ENCODE measurements at places on chromosomes 7 and 10.
A peak's percentile ranks its signal among the peaks of the same experiment; 100 is the strongest.

GRCh38 chr10:111338805-111339204, 262.0 kb downstream of the ADRA2A start:
- no peak for DNase-seq

- DNase-seq, result no peak
Observed at GRCh38 chr7:44638611-44639557, 32.5 kb downstream of the OGDH start.

- no peak for DNase-seq
Observed at GRCh38 chr7:29278337-29279069, 83.9 kb downstream of the CHN2 start.

DNA sequence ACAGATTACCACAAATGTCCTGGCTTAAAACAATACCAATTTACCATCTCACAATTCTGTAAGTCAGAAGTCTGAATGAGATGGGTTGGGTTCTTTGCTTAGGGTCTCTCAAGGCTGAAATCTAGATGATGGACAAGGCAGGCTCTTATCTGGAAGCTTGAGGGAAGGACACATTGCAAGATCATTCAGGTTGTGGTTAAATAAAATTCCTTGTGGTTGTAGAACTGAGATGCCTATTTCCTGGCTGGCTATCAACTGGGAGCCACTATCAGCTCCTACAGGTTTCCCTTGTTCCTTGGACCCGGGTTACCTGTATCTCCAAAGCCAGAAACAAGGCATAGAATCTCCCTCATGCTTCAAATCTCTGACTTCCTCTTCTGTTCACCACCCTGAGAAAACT, 148.4 kb downstream of the MDFIC start:
- no peak for DNase-seq

DNA sequence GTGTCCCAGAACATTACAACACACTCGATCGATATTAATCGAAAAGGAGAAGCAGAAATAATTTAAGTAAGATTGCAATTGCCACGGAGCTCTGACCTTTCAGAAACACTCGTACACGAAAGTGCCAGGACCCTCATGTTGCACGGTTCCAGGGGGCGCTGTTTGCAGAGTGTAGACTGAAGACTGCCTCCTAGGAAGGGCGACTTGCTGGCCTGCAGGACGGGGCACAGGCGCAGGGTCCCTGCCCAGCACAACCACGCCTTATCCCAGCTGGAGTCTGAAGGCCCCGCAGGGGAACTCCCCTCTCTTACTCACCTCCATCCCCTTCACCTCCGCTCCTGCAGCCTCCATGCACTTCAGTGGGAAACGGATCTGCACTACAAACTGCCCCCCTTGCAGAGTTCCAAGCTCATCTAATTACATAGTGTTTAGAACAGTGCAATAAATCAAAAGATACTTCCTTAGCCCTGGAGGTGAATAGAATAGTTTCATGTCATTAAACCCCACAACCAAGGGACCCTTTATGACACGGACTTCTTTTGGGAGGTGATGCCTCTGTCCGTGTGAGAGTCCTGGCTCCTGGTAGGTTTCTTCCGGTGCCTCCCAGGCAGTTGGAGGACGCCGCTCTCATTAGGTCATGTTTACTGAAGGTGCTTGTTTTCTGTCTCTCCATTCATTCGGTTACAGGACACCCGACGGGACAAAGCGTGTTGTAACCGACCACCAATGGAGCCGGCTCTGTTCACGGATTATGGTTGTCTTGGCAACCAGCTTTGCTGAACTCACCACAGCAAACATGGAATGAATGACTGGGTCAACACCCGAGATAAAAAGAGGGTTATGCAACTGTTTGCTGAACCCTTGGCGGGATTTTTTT, 262.2 kb downstream of the BAMBI start:
- DNase-seq, result no peak

DNA sequence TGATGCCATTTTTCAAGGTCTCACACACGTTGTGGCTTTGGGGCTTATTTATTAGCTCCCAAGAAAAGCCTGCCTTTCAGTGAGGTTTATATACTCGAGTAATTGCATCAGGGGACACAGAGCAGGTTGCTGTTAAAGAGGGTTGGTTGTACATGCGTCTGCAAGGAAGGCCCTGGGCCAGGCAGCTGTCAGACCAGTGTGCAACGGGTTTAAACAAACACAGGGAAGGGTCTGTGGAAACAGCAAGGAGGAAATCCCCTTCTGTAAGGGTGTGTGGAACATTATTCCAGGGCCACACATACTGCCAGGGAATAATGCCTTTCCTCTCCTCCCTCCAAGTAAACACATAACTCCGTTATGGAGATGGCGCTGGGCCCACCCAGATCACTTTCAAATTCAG, 1.7 kb upstream of the CHST15 start:
- no peak for DNase-seq

DNA sequence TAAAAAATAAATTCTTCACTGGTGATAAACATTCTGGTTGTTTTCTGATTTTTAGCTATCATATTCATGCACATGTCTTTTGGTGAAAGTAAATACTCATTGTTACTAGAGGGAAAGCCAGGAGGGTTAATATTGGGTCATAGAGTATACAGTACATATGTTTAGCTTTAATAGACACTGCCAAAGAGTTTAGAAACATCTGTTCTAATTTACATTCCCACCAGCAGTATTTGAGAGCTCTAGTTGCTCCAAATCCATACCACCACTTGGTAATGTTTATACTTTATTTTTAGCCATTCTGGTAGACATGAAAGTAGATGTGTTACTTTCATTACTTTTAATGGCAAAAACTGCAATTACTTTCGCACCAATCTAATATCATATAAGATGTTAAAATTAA, 108.8 kb downstream of the MKX start:
- DNase-seq, result no peak

GRCh38 chr7:14639801-14640200, 262.8 kb downstream of the DGKB start:
- DNase-seq, result no peak

DNA sequence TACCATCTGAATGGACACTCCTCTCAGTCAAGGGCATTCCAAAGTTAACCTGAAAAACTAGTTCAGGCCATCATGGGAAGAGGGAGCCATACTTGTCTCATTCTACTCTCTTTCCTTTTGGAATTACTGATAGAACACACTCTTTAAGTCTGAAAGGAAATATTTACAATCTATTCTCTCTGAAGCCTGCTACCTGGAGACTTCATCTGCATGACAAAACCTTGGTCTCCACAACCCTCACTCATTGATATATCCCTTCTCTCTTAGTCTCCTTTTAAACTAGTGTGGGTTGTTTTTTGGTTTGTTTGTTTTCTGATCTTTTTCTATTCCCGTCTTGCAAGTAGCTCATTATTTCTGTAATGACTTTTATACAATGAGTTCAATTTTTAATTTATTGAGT, 169.5 kb downstream of the C1GALT1 start:
- DNase-seq, result no peak

DNA sequence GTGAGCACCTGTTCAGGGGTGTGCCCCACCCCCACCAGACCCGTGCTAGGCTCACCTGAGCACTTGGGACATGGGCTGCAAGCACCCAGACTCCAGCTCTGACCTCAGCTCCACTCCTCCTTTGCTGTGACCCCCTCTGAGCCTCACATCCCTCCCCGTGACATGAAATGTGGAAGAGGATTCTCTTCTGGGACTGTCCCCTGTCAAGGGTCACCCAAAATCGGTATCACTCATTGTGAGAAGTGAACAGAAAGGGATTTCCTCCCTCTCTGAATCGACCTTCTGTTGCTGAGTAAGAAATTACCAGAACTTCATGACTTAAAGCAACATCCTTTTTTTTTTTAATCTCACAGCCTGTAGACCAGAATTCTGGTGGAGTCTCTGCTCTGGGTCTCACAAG, 6.2 kb upstream of the CHST15 start:
- DNase-seq, result no peak

GRCh38 chr7:152902054-152902453, 142.5 kb downstream of the ACTR3B start:
- no peak for DNase-seq

DNA sequence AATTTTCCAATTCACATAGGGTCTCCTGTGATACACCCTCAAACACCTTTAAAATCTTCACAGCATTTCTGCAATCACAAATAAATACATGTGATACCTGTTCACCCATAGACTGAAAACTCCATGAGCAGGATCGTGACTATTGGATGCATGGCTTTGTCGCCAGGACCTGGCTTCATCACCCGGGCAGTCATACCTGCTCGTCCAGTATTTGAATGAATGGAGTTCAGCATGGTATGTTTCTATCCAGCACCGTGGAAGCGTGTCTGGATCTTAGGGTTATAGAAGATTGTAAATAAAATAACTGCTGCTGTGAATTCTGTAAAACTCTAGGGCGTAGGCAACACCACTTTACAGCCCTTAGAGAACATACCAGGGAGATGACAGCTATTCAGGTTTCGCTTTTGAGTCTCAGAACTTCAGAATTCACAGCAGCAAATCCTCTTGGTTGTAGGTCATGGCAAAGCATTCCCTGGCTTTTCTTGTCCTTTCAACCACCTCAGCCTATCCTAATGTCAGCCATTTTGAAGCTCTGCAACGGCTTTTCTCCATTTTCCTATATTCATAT, 47.4 kb upstream of the USP6NL start:
- no peak for DNase-seq

DNA sequence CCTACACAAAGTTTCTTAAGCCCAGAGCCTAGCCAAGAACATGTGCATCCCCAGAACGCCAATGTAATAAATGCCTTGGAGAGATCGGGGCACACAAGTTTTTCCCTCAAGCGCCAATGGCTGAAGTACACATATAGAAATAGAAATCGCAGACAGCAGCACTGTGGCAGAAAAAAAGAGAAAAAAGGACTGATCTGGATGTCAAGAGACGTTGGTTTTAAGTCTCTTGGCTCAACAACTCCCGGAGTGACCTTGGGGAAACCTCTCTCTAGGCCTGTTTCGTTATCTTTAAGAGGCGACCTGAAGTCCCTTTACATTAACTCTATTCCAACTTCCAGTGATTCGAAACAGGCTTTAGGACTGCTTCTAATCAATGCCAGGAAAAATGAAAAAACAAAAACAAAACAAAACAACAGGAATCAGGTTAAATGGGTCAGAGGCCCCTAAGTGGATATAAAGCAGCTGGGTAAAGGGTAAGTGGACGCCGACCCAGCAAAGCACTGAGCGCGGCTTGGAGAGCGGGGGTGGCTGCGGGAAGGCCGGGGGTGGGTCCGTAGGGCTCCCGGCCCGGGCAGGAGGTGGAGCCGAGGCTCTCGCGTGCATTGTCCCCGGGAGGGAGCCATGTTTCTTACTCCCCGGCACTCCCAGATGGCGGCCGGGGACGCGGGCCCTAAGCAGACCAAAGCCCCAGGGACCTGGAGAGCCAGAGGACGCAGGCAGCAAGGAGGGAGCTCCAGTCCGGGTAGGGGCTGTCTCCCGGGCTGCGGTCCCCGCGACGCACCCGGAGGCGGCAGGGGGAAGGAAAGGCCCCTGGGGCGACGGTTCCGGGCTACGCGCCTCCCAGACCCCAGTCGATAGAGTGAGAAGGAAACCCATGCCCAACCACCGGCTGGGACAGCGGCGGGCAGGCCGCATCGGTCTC, 757 bp downstream of the EIF3A start:
- peak; percentile 38 for DNase-seq

- no peak for DNase-seq
Observed at GRCh38 chr7:4072161-4072925, 609.8 kb upstream of the FOXK1 start.

Measured in esophagus squamous epithelium (tissue), 5 donors.